ENCODE measurements at places on chromosomes 2 and 18.
A peak's percentile ranks its signal among the peaks of the same experiment; 100 is the strongest.

DNA sequence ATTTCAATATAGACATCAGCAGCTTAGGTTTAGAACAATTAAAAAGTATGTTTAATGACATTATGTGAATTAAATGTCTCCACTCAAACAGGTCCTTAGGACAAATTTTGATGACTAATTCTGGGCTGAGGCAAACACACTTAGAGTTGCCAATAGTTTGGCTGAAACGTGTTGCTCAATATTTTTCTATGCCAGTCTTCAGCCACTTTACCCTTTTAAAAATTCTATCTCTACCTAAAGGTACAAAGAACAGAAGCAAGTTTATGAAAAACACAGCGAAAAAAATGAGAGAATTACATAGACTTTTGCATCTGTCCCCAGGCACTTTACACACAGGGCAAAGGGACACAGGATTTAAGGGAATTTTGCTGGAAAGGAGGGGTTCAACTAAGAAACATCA lies 4.5 kb downstream of the IDH1 start:
- no peak for DNase-seq

DNA sequence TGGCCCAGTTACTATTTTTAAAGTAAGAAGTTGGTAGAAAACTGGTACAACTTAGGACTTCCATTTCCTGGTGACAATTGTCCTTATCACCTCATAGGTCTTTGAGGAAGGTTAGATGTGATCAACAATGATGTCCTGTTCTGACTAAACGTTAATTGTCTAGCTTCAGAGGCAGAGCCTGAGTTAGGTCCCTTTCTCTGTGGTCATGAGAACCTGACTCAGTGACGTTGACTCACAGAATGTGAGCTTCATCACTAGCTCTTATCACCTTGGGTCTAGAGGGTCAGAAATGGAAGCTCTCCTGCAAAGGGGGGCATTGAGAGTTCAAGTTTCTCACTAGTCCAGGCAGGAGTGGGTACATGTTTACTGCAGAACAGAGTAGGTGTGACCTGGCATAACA lies 60.6 kb upstream of the ATP8B1 start:
- no peak for DNase-seq

GRCh38 chr18:35754464-35754863 lies 172.9 kb downstream of the GALNT1 start:
- no peak for DNase-seq

GRCh38 chr2:119681868-119682220 lies 2.8 kb downstream of the TMEM177 start:
- DNase-seq, result no peak

- no peak for DNase-seq
Measured at GRCh38 chr2:47269316-47270232, 114.5 kb upstream of the STPG4 start.

- peak; percentile 12 for DNase-seq
Measured at GRCh38 chr2:172172513-172173173, 69.9 kb upstream of the DLX2 start.

- DNase-seq, result no peak
Measured at GRCh38 chr2:145543155-145543554, 1023.2 kb upstream of the ZEB2 start.

- no peak for DNase-seq
Measured at GRCh38 chr2:234137400-234138014, 87.0 kb downstream of the SPP2 start.

DNA sequence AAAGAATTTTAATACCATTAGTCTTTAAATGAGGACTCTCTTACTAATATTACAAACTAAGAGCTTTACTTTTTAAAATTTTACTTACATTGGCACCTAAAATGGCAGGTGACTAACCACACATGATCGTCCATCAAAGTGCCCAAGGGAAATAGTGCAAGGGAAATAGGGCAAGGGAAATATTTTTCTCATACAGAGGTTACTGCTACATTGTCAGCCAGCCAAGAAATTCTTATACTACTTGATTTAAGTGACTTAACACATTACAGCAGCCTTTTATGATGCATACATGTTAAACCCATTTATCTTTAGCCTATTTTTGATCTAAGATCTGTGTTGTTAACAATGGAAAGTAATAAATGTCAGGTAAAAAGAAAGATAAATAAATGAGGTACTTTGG lies 587.2 kb upstream of the PKDCC start:
- no peak for DNase-seq

DNA sequence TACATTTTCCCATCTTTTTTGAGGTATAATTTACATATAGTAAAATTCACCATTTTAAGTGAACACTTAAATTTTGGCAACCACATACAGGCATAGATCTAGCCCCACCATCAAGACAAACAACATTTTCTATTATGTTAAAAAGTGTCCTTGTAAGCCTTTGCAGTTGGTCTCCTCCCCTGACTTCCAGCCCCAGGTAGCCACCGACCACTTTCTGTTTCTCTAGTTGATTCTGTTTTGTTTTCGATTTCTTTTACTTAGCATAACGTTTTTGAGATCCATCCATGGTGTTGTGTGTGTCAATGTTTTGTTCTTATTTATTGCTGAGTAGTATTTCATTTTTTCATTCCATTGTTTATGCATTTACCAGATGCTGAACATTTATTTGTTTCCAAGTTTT lies 135.5 kb upstream of the FOSL2 start:
- no peak for DNase-seq

DNA sequence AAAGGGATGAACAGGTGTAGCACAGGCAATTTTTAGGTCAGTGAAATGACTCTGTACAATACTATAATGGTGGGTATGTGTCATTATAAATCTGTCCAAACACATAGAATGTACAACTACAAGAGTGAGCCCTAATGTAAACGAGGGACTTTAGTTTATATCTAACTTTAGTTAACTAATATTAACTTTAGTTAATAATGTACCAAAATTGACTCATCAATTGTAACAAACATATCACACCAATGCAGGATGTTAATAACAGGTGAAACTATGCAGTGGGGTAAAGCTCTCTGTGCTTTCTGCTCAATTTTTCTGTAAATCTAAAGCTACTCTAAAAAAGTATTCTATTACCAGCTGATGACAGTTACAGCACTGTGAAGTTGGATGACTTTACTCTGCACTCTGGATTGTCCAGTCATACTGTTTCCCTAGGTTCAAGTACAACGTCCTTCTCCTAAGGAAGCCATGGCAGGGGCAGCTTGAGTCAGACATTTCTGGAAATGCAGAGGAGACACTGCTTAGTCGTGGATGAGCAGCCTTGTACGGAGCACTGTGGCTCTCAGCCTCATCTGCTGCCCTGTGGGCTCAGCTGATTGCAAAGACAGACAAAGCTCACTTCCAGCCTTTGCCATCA lies 26.1 kb downstream of the TGFA start:
- no peak for DNase-seq

GRCh38 chr2:218229239-218229638 lies 12.2 kb downstream of the ARPC2 start:
- DNase-seq, result no peak

DNA sequence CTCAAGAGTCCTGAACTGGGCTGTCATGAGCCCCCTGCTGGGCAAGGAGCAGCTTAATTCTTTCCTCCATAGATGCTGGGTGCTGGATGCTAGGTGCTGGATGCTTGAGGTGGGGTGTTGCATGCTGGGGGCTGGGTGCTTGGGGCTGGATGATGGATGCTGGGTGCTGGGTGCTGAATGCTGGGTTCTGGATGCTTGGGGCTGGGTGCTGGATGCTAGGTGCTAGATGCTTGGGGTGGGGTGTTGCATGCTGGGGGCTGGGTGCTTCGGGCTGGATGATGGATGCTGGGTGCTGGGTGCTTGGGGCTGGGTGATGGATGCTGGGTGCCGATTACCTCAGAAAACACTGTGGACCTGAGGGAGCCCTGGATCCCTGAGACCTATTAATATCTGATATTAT lies 837.7 kb downstream of the GALR1 start:
- DNase-seq, result no peak

DNA sequence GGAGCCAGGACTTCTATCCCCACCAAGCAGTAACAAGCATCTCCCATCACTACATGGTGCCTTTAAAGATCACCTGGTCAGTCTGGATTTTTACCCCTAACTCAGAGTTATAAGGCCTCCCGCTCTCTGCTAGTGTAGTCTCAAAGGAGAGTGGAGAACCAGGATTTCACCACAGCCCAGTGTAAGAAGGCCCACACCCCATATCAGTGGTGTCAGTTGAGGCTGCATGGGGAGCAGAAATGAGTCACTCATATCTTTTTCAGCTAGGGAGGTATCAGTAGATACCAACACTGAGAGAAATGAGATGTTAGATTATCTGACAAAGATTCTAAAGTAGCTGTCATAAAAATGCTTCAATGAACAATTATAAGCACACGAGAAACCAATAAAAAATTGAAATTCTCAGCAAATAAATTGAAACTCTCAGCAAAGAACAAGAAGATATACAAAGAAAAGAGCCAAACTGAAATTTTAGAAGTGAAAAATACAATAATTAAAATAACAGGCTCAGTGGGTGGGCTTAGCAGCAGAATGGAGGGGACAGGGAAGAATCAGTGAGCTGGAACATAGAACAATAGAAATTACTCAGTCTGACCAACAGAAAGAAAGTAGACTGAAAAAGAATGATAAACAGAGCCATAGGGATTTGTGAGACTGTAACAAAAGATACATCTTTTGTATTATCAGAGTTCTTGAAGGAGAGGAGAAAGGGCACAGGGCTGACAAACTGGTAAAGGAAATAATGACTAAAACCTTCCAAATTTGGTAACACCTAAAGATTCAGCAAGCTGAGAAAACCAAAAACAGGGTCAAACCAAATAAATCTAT lies 257.7 kb downstream of the ANAPC1 start:
- DNase-seq, result no peak

GRCh38 chr2:99833586-99834201 lies 308.7 kb downstream of the AFF3 start:
- no peak for DNase-seq

- no peak for DNase-seq
Measured at GRCh38 chr2:7180638-7181370, 263.6 kb downstream of the RNF144A start.

DNA sequence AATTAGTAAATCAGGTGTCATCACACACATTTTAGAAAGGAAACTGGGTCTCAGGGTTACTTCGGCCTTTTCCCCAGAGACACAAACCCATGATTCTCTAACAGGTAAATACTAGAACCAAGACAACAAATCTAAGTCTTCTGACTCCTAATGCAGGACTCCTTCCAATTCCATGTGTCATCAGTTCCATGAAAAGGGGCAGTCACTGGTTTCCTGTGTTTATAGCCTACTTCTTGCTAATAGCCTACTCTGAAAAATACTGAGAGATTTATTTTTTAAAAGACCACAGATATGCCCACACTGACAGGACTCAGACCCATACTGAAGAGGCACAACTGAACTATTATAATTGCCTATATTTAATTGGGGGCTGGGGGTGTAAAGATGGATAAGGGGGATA lies 33.0 kb downstream of the RAB1A start:
- no peak for DNase-seq

- no peak for DNase-seq
Measured at GRCh38 chr2:52862801-52863200, 904.8 kb upstream of the CHAC2 start.

GRCh38 chr2:182522972-182523473 lies 96.2 kb upstream of the PDE1A start:
- no peak for DNase-seq

GRCh38 chr2:178008636-178009289 lies 63.8 kb downstream of the PDE11A start:
- DNase-seq, result no peak

DNA sequence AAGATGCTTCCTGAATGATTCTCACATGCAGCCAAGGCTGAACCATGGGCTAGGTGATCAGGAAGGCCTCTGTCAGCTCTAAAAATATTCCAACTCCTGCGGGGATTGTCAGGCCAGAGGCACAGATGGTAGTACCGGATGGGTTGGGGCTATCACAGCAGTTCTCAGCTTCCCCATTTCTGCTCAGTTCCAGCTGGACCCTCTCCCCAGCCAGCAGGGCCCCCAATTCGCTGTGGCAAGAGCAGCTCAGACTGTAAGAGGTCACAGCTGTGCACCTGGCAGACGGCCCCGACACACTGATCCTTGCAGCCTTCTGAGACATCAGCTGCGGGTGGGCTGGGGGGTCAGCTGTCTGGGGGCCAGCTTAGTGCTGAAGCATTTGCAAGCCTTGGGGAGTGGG lies 43.6 kb upstream of the TCF7L1 start:
- no peak for DNase-seq

DNA sequence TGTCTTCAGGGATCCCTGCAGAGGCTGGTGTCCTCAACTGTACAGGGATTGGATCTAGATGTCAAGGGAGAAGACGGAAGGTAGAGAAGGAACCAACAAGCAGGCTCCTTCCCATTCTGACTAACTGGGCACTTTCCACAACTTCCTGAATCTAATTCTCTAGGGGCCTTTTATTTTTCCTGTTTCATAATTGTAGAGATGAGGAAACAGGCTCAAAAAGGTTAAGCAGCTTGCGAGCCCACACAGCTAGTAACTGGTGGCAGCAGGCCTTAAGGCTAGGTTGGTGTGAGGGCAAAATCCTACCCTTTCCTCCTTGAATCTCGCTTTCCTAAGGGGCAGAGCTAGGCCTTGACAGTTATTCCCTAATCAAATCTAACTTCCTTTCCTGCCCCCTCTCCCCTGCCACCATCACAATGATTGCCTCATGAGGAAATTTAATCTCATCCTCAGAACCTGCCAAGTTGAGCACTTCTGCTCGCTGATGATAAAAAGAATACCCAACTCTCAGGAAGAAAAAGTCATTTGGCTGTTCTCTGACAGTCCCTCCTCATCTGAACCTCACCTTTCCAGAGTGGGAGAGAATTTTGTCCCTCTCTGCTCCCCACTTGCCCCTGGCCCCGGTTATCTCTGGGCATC lies 35.7 kb upstream of the POLE4 start:
- DNase-seq, result no peak

DNA sequence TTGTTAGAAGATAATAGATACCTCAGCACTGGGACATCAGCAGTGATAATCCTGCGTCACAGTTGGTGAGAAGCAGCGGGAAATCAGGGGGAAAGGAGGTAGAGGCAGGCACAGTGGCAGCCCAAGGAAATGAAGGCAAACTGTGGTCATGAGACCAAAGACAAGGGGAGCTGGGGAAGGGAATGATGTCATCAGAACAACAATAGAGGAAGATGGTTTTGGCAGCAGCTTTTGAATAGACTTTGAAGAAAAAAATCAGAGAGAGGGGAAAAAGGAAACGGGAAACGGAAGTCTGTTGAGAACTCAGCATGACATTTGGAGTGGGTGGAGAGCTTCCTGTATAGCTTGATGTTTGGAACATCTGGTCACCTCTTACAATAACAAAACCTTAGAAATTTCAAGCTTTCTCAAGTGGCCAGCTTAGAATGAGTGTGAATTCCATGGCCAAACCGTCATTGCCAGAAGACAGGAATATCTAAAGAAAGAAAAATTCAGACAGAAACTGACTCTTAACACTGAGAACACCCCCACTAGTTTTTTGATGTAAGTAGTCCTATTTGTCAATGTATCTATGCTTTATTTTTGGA lies 18.4 kb upstream of the YES1 start:
- no peak for DNase-seq

Data from putamen (tissue), 1 donor.